ENCODE measurements at places on chromosomes 11 and 22.
A peak's percentile ranks its signal among the peaks of the same experiment; 100 is the strongest.

DNA sequence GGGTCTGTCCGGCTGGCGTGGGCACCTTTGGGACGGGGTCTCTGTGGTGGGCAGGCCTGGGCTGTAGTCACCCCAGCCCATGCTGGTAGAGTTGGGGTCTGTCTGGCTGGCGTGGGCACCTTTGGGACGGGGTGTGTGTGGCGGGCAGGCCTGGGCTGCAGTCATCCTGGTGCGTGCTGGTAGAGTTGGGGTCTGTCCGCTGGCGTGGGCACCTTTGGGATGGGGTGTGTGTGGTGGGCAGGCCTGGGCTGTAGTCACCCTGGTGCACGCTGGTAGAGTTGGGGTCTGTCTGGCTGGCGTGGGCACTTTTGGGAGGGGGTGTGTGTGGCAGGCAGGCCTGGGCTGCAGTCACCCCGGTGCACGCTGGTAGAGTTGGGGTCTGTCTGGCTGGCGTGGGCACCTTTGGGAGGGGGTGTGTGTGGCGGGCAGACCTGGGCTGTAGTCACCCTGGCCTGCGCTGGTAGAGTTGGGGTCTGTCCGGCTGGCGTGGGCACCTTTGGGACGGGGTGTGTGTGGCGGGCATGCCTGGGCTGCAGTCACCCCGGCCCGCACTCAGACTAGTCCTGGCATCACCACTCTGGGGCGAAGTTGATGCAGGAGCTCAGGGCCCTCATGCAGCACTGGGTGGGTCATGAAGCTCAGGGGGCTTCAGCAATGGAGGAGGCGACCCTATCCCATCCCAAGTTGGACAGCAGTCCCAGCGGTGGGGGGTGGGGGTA lies 19.3 kb downstream of the PRR33 start:
- DNase-seq, result no peak

DNA sequence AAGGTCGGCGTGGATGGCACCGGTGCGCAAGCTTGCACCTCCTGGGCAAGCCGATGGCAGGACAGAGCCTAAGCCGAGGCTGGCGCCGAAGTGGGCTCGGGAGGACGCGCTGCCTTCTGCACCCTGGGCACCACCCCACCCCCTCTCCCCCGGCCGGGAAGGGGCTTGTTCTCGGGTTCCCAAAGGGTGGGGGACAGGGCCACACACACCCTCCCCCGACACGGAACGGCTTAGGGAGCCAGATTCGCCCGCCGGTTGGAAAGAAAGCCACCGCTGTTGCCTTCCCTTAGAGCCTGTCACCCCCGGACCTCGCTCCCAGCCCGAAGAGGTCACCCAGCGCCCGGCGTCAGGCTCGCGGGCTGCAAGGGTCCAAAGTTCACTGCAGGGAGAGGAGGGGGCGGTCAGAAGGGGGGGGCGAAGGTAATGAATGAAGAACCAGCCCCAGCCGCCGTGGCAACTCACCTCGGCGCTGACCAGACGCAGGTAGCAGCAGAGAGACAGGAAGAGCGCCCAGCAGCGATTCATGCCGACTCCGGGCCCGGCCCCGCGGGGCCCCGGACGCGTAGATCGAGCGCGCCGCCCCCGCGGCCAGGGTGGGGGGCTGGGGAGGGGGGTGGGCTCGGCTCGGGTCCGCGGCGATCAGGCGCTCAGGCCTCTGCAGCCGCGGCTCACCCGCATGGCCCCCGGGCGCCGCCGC lies 1.2 kb downstream of the PDGFB start:
- DNase-seq, result no peak

- no peak for DNase-seq
Measured at GRCh38 chr11:32417806-32418205, 17.5 kb downstream of the WT1 start.

- no peak for DNase-seq
Measured at GRCh38 chr22:32958001-32958400, 100.2 kb downstream of the SYN3 start.

GRCh38 chr22:30859714-30860095 lies 108.9 kb downstream of the MORC2 start:
- DNase-seq, result no peak

- DNase-seq, result no peak
Measured at GRCh38 chr11:8283465-8284230, 20.0 kb upstream of the LMO1 start.

GRCh38 chr11:72238492-72239312 lies 5.3 kb downstream of the PHOX2A start:
- DNase-seq, result no peak

DNA sequence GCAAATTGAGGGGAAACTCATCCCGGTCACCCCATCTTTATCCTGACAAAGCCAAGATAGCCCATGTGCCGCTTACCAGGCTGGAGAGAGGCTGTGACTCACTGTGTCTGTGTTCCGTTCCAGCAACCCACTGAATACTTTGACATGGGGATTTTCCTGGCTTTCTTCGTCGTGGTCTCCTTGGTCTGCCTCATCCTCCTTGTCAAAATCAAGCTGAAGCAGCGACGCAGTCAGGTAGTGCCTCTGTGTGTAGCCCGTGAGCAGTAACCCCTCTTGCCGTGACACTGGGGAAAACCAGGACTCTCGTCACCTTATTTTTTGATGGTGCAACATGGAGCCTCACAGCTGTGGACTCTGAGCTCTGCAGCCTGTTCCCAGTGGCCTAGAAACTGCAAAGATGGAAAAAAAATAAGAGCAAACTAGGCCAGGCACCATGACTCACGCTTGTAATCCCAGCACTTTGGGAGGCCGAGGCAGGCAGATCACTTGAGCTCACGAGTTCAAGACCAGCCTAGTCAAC lies 16.9 kb downstream of the C22orf31 start:
- no peak for DNase-seq

DNA sequence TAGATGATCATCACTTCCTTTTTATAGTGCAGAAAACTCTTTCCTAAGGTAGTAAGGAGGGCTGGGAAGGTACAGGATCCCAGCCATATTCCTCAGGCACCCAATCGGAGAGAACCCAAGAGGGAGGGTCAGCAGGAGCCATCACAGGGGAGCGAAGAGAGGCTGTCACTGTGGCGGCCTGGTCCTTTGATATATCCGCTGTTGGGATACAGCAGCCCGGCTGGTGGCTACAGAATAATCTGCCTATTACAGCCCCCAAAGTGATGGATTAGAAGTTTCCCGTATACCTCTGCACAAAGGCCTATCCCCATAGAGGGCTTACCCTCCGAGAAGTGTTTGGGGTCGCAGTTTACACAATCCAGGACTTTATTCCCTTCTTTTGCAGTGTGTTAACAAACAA lies 48.5 kb downstream of the OR4D9 start:
- DNase-seq, result no peak

DNA sequence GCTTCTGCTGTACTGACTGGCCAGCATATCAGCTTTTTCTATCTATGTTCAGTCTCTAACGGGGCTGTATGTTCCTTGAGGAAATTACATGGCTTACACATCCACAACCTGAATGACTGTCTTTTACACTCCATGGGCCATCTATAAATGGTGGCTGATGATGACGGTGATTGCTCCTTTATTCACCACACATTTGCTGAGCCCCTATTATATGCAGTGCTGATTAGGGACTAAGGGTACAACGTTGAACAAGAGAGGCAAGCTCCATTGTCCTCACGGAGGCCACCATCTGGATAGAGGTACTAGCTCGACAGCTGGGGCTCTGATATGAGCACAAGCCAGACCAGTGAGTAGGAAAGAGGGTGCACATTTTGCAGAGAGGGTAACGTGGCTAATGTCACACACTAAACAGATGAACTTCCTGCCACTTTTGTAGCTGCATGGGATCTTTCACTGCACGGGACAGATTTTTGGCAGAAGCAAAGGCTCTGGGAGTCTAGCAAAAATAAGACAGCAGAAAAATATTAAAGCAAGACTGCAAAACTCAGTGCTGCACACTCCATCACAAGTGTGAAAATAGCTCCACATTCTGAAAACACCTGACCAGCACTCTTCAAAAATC lies 30.6 kb downstream of the DRD2 start:
- no peak for DNase-seq

DNA sequence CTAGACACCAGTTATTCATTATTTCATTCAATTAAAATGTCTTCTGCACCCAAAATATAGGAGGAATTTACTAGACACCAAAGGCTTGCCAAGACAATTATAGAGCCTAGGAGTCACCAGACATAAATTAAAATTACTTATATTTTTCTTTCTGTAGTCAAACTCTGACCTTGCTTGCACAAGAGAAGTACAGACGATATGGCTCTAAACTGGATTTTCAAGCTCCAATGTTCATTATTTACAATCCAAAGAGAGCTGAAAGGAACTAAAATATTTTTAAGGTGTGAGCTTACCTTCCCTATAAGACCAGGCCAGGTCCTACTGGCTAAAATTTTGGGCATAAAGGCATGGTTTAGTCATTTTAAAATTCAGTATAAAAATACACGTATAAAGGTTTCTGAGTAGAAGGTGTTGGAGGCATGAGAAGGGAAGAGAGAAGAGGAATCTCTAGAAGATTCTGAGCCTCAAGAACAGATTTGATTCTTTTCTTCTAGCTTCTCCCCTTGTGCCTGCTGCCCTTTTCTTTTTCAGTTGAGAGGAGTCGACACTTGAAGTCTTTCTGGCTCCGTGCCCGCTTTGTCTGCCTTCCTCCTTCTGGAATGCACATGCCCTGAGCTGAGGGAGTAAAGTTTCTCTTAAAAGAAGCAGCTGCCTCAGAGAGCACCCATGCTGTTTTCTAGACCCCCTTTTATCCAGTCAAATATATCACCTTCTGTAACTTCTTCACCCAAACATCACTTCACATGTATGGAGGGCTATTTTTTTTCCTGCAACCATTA lies 13.5 kb downstream of the C11orf97 start:
- DNase-seq, result no peak

DNA sequence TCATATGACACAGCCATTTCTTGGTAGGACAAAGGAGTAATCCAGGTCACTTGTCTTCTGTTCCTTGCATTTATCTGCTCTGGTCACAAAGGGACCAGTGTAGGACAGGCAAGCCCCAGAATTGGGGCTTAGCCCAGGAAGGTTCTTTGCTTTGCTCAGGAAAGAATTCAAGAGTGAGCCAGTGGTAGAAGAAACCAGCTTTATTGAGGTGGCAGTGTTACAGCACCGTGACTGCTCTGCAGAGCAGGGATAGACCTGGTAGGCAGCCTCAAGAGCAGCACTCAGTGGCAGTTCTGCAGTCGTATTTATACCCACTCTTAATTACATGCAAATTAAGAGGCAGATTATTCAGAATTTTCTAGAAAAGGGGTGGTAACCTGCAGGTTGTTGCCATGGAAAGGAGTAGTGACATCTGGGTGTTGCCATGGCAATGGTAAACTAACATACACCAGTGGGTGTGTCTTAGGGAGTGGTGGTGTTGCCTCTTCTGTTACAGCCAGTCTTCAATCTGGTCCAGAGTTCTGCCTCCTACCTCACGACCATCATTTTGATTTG lies 84.9 kb upstream of the RAB1B start:
- DNase-seq, result peak; percentile 48

GRCh38 chr11:71456831-71457230 lies 3.8 kb downstream of the NADSYN1 start:
- no peak for DNase-seq

DNA sequence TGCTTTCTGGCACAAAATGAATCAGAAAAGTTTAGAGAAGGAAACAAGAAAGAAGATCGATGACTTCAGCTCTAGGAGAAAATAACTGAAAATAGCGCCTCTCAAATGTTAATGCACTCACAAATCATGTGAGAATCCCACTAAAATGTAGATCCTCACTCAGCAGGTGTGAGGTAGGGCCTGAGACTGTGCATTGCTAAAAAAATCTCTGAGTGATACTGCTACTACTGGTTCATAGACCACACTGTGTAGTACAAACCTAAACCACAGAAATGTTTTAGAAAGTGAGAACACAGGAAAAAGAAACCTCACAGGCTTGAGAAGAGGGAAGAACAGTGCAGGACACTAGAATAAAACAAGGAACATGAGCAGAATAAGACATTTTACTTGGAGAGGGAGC lies 2.0 kb downstream of the OR8D4 start:
- no peak for DNase-seq

- no peak for DNase-seq
Measured at GRCh38 chr11:122804796-122805195, 33.5 kb upstream of the CRTAM start.

- no peak for DNase-seq
Measured at GRCh38 chr11:98701541-98701940, 319.2 kb upstream of the CNTN5 start.

DNA sequence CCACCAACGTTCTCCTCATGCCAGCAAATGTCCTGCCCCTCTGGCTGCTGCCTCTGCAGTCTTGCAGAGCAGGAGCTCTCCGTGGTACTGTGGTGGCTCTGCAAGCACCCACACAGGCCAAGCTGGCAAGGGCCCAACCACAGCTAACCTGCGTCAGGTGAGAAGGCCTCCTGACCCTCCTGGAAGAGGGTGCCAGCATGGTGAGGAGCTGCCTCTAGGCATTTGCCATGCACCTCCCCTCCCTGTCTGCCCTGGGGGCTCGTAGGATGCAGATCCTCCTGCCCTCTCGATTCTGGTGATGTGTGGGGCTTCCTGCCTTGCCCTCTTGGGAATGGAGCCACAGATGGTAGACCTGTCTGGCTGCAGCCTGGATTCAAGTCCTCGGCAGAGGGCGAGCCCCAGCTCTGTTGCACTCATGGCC lies 1408.8 kb downstream of the TBC1D22A start:
- DNase-seq, result no peak

- no peak for DNase-seq
Measured at GRCh38 chr11:61022311-61023085, 51.0 kb downstream of the CD6 start.

DNA sequence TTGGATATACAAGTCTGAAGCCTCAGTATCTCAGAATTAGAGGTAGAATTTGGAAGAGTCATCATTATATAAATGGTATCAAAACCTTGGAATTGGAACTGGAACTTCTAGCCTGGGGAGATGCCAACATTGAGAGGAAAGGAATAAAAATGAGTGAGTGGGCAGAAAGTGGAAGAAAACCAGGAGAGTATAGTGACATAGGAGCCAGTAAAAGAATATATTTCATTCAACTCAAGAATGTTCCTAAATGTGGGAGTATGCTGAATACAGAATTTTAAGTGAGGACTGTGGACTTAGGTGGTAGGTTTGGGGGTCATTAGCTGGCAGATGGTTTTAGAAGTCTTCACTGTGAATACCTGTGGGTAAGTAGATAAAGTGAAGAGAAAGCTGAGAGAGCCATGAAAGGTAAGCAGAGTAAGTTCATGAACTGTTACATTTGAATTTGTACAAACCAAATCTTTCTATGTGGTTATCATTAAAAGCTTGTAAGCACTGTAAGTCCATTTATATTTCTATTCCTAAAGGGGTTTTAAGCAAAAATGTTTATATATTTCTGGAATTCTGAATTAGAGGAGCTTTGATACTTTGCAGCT lies 60.2 kb downstream of the PDHX start:
- no peak for DNase-seq

DNA sequence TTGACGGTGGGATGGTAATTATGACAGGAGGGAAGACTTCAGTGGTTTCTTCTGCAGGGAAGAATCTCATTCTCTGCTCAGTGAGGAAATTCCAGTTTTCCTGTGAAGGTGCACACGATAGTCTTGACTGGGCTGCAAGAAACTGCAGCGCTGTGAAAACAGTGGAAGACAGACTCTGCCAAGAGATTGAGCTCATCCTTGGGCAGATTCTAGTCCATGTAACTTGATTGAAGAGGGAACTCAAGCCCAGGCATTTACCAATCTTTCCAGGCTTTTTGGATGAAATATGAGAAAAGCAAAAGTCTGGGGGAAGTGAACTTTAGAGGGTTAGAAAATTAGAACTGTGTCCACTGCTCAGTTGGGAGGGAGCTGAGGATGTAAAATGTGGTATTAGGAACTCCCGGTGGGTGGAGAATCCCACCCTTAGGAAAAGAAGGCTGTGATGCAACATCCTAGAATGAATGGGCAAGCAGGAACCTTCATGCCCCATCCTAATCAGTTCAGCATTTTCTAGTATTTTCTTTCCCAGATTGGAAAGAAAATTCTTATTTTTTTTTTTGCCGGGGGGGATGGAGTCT lies 212.6 kb downstream of the DBX1 start:
- DNase-seq, result no peak
